Esophagus mucosa (tissue), 1 donor: ENCODE measurements at places on chromosomes 5 and 9. TPM values are rescaled to one million over a fixed set of nuclear protein-coding genes. Genes with fewer than 3 reads are reported as not detected.

DNA sequence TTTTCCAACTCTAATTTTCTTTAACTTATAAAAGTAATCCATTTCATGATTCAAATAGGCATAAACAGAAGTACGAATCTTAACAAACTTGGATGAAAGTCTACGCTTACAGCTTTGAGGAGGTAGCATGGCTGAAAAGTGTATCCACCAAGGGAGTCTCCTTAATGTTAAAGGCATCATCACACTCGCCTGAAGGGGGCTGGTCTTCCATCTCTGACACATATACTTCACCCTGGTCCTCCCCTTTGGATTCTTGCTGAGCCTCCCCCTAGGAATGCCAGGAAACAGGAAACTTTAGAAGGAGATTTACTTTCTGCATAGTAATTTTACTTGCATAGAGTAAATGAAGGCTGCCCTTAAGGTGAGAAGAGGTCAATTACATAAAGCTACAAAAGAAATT is 10.3 kb upstream of the NME5 start:
- no peak for ATAC-seq

- ATAC-seq, result no peak
Measured at GRCh38 chr5:59959330-59959729, 65.8 kb upstream of the PDE4D start.

The AKNA gene
- total RNA-seq, result 5.7 TPM

DNA sequence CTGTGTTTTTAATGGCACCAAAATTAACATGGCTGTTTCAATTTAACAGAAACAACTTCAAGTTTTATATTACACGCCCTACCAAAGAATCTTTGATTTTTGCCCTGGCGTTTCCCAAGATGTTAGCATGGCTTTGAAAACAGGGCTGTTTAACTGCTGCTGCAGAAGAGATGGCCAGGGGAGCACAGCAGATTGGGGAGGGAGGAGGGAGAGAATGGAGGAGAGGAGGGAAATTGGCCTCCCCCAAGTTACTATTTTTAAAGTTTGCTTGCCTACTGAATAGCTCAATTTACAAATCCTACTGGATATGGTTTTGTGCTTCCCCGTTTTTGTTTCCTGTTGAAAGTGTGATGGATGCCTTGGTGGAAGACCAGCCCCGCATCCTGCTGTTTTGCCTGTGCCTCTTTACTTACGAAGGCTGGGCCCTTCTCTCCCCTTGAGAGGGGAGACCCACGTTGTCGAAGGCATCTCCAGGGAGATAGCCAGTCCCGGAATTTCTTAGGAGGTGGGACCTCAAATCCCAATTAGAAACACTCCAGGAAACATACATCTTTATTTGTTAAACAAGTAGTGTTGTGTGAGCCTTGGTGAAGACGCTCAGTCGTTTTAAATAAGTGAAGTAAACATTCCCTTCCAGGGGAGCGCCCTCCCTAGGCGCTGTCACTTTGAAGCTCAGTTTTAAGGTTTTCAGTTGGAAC is 98.6 kb downstream of the AOPEP start:
- no peak for ATAC-seq

The CTNND2 gene
- total RNA-seq, result not detected

GRCh38 chr5:142748568-142749249 is 21.5 kb upstream of the ARHGAP26 start:
- ATAC-seq, result peak; percentile 44

The SIT1 gene
- 0.44 TPM for total RNA-seq

DNA sequence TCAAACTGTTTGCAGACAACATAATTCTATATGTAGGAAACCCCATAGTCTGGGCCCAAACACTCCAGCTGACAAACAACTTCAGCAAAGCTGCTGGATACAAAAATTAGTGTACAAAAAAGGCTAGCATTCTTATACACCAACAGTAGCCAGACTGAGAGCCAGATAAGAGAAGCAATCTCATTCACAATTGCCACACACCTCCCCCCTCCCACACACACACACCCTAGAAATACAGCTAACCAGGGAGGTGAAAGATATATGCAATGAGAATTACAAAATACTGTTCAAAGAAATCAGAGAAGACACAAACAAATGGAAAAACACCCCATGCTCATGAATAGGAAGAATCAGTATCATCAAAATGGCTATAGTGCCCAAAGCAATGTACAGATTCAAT is 9.0 kb downstream of the MTREX start:
- ATAC-seq, result no peak

DNA sequence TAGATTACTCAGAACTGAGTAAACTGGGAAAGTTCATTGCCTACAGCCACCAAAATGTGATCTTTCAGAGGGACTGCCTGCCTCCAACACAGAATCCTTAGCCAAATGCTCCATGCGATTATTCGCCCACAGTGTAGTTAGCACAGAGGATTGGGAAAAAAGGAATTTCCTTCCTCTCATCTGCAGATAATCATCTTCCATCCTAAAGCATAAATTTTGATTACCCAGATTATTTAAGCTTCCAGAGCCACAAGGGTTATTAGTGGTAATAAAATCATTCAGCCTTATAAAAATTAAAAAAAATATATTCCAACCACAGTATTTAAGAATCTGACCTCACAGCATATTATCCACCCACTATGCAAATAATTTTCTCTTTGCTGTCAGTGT is 285.3 kb upstream of the GRAMD2B start:
- no peak for ATAC-seq
